ENCODE measurements at places on chromosomes 4 and X.

- no peak for DNase-seq
These were observed 3.2 kb downstream of the SCARB2 start for GRCh38 chr4:76210452-76210851.

DNA sequence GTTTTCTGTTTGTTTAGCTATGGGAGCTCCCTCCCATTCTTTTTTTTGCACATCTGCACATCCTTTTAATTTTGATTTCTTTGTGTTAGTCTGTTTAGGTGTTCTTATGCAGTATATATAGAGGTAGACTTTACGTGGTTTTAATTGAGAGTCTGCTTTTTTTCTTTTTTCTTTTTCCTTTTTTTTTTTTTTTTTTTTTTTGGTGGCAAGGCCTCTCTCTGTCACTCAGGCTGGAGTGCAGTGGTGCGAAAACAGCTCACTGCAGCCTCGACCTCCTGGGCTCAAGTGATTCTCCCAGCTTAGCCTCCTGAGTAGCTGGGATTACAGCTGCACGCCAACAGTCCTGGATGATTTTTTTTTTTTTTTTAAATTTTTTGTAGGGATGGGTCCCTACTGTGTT, 68.2 kb downstream of the FAM193A start:
- DNase-seq = no peak

GRCh38 chr4:121873604-121874003, 3.3 kb upstream of the BBS7 start:
- no peak for DNase-seq

GRCh38 chr4:15194520-15194919, 192.2 kb downstream of the CPEB2 start:
- DNase-seq = no peak

DNA sequence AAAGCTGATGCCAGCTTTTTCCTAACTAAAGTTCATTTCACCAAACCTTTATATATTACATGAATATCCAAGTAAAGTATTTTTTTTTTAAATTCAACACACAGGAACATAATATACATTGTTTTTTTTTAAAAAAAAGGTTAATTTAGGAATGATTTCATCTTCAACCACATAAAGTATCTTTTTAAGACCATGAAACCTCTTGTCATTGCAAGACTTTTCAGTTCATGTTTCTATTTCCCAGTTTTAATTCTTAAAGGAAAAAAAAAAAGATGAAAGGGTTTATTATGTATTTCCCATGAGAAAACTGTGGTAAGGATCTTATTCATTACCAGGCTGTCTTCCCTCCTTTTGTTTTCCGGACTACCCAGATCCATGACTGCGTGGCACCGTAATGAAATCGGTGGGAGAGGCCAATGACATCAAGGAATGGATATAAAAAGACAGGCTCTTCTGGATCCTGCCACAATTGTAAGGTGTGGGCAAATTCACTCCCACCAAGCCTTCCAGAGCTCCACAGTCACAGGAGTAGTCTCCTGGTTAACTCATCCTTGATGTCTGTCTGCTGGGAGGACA, 84.7 kb upstream of the CBR4 start:
- DNase-seq = no peak

DNA sequence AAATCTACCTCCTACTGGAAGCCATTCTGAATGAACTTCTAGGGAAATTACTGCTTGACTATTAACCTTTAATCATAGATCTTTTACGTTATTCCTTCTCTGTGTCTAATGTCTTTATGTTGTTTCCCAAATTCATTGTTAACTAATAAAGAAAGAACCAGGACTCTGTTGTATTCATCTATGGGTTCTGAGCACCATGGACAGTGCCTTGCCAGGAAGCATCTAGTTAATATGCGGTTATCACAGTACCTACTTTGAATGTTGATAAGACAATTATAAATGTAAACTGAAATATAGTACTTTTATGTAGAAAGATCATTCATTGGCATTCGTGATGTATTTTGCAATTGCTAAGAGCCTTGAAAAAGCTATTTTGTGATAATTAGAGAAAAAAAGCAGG, 23.8 kb downstream of the NWD2 start:
- DNase-seq = no peak

Measured in activated T-helper 1 cell treated with Interleukin-2 at 50 U/mL for 16 hours (primary cell).